Upper lobe of right lung (tissue), 1 donor: ENCODE measurements at places on chromosomes 2 and 18. TPM values are rescaled to one million over a fixed set of nuclear protein-coding genes. Genes with fewer than 3 reads are reported as not detected.

Gene C2orf78
- total RNA-seq: not detected

Gene STPG4
- total RNA-seq: not detected

Gene IHH
- 0.69 TPM for total RNA-seq

Gene CXCR2
- 9.0 TPM for total RNA-seq

Gene PRKAG3
- not detected for total RNA-seq

Gene TPRKB
- 19.2 TPM for total RNA-seq

Gene COL6A3
- 119 TPM for total RNA-seq
